Progenitor cell of endocrine pancreas (in vitro differentiated cells): ENCODE measurements at places on chromosomes 1 and 21. TPM values are rescaled to one million over a fixed set of nuclear protein-coding genes. Genes with fewer than 3 reads are reported as not detected.

DNA sequence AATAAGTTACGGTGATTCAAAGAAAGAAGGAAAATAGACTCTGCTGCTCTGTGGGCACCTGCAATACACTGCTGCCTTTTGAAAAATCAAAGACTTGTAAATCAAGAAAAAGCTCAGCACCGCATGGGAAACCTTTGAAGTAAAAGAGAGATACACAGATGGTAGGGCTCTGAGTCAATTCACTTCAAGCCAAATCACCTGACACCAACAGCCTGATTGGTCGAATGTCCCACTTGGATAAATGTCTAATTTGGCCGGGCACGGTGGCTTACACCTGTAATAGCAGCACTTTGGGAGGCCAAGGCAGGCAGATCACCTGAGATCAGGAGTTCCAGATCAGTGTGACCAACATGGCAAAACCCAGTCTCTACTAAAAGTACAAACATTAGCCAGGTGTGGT is 19.2 kb upstream of the RCAN3 start:
- no peak for DNase-seq
- no peak overlapping the region for H3K4me3 ChIP-seq
- no peaks in the 10 kb centered on the region for H3K27me3 ChIP-seq
- H3K27ac ChIP-seq = no peak overlapping the region
- H3K36me3 ChIP-seq = no peaks in the 10 kb centered on the region

- no peak overlapping the region for H3K27ac ChIP-seq
- no peaks in the 10 kb centered on the region for H3K36me3 ChIP-seq
- DNase-seq = no peak
- H3K4me1 ChIP-seq = no peaks in the 10 kb centered on the region
- H3K27me3 ChIP-seq = no peaks in the 10 kb centered on the region
These were observed 264.5 kb downstream of the MRPL39 start for GRCh38 chr21:25342816-25343215.

- peaks cover 40% of the 10 kb centered on the region for H3K4me1 ChIP-seq
- no peaks in the 10 kb centered on the region for H3K27me3 ChIP-seq
- no peak overlapping the region for H3K27ac ChIP-seq
- no peak overlapping the region for H3K4me3 ChIP-seq
These were observed 33.4 kb upstream of the USH2A start for GRCh38 chr1:216456682-216457081.

- peaks cover 3% of the 10 kb centered on the region for H3K4me1 ChIP-seq
- peak; percentile 33 for DNase-seq
- H3K4me3 ChIP-seq = peak overlapping the region; percentile 22
- H3K27me3 ChIP-seq = peaks cover 77% of the 10 kb centered on the region
These were observed 20.5 kb downstream of the KNCN start for GRCh38 chr1:46530791-46531409.

GRCh38 chr1:83765125-83765524 is 233.8 kb downstream of the TTLL7 start:
- no peak for DNase-seq
- peak overlapping the region; percentile 90 for H3K27ac ChIP-seq
- no peaks in the 10 kb centered on the region for H3K36me3 ChIP-seq

DNA sequence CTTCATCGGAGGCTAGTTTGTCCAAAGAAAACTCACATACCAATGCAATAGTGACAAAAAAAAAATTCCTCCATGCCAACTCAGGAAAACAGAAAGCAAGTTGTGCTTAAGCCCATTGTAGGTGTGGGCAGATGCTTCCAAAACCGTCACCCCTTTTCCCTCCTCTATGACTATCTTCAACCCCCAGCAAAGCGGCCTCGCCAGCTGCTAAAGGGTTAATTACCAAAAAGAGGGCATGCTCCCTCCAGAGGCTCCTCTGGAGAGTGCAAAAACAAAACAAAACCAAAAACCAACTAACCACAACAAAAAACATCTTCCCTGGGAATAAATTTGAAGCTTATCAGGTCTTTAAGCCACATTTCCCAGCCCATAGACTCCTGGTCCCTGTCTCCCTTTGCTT is 1.2 kb downstream of the LMOD1 start:
- peaks cover 16% of the 10 kb centered on the region for H3K4me1 ChIP-seq
- H3K27ac ChIP-seq = no peak overlapping the region
- H3K27me3 ChIP-seq = peaks cover 40% of the 10 kb centered on the region
- no peaks in the 10 kb centered on the region for H3K36me3 ChIP-seq
- no peak overlapping the region for H3K4me3 ChIP-seq

GRCh38 chr21:43585924-43586413 is 73.3 kb downstream of the HSF2BP start:
- no peaks in the 10 kb centered on the region for H3K27me3 ChIP-seq
- H3K4me3 ChIP-seq = peak overlapping the region; percentile 7
- DNase-seq = no peak
- no peaks in the 10 kb centered on the region for H3K36me3 ChIP-seq
- H3K27ac ChIP-seq = peak overlapping the region; percentile 90
- H3K4me1 ChIP-seq = peaks cover 36% of the 10 kb centered on the region

- H3K4me1 ChIP-seq = peaks cover 13% of the 10 kb centered on the region
- no peak overlapping the region for H3K27ac ChIP-seq
- no peak for DNase-seq
These were observed 25.6 kb upstream of the NFIA start for GRCh38 chr1:61056573-61057439.

The GUCA2B gene
- 0.89 and 1.3 TPM in 2 replicates for total RNA-seq

The RCOR3 gene
- total RNA-seq = 63.0 and 64.5 TPM in 2 replicates

The TMEM52 gene
- total RNA-seq = 1.8 and 1.9 TPM in 2 replicates

The LAMB3 gene
- total RNA-seq = 10.7 and 12.5 TPM in 2 replicates

The AMPD2 gene
- 91.6 and 94.5 TPM in 2 replicates for total RNA-seq

The GPR157 gene
- 1.1 and 3.6 TPM in 2 replicates for total RNA-seq

The RASSF5 gene
- total RNA-seq = 7.0 and 7.9 TPM in 2 replicates
